GM12891 (cell line): ENCODE measurements at places on chromosomes 5 and 9.
A peak's percentile ranks its signal among the peaks of the same experiment; 100 is the strongest.

DNA sequence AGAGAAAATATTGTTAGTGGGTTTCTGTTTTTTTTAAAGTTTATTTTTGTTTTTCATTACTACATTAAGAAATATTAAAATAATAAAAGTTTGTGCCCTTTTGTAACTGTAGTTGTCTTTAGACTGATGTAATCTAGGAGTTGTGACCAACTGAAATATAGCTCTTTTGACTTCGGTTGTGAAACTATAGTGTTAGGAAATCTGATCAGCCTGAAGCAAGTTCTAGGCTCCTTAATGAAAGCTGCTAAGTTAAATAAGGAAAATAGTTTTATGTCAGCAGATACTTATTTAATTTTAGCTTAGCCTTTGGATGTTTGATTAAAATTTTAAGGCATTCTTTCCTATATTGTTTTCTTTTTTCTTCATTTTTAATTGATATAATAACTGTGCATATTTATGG is 14.2 kb downstream of the AP3S1 start:
- no peak for DNase-seq

DNA sequence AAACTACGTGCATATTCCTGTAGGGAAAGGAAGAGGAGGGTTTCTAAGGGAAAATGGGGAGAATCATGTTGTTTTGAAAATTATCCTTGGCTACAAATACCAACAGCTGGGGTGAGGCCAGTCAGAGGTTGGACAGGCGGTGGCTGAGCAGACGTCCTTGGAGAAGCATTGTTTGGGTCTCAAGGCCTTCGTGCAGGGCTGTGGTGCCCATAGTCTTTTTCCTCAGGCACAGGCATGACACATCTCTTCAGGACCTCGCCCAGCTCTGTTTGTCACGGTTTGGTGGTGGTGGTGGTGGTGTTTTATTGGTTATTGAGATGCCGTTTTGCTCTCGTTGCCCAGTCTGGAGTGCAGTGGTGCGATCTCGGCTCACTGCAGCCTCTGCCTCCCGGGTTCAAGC is 27.8 kb upstream of the EGFL7 start:
- DNase-seq = no peak

DNA sequence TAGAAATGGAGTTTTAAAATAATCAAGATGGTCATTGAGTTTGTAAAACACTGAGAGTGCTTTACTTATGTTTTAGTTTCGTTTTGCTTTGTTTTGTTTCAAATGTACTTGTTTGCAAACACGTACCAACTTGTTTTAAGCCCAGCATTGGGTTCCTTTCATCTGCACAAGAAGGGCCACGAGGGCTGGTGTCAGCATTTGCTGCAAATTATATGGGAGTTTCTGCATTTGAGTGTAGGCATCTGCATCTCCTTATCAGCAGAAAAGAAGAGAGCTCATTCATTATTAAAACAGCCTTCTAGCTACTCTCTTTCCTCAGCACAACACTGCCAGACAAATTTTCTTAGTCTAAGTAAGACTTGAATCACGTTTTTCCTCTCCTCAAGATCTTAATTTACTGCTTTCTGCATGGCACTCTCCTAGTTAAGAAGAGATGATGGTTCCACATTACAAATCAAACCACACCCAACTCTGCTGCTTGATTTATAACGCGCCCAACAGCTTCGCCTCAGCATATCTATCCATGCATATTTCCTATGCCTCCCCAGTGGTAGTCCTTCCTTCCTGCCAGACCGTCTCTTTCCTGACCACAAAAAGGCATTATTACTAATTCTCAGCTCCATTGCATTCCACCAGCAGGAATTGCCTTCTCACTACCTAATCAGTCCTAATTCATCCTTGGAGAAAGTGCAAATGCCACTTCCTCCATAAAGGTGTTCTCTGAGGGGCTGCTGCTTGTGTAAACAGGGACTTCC is 95.2 kb upstream of the CAST start:
- no peak for DNase-seq

GRCh38 chr9:93483497-93483896 is 30.1 kb upstream of the FAM120AOS start:
- DNase-seq = no peak

GRCh38 chr5:152642880-152643279 is 237.8 kb upstream of the NMUR2 start:
- no peak for DNase-seq

GRCh38 chr5:78912085-78912771 is 72.9 kb downstream of the ARSB start:
- DNase-seq = no peak

GRCh38 chr9:126834672-126835071 is 25.8 kb upstream of the ZBTB34 start:
- no peak for DNase-seq

GRCh38 chr5:147751156-147751830 is 31.2 kb downstream of the JAKMIP2 start:
- no peak for DNase-seq

- DNase-seq = peak; percentile 26
Measured at GRCh38 chr5:146173597-146173996, 8.9 kb downstream of the LARS1 start.

DNA sequence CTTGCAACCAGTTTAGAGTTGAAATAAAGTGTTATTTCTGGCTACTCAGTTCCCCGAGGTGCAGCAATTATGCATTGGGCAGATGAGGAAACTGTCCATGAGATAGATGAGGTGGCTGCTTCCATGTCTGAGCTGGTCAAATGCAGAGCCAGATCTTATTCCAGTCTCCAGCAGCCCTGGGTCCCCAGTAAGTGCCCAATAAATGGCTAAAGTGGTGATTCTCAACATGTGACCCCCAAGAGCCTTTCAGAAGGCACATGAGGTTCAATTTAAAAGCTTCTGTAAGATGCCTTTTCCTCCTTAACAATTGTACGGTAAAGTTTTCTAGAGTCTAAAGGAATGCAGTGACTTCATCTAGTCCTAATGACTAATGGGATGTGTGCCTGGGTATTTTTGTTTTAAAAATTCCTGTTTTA is 17.5 kb downstream of the ATOX1 start:
- no peak for DNase-seq

DNA sequence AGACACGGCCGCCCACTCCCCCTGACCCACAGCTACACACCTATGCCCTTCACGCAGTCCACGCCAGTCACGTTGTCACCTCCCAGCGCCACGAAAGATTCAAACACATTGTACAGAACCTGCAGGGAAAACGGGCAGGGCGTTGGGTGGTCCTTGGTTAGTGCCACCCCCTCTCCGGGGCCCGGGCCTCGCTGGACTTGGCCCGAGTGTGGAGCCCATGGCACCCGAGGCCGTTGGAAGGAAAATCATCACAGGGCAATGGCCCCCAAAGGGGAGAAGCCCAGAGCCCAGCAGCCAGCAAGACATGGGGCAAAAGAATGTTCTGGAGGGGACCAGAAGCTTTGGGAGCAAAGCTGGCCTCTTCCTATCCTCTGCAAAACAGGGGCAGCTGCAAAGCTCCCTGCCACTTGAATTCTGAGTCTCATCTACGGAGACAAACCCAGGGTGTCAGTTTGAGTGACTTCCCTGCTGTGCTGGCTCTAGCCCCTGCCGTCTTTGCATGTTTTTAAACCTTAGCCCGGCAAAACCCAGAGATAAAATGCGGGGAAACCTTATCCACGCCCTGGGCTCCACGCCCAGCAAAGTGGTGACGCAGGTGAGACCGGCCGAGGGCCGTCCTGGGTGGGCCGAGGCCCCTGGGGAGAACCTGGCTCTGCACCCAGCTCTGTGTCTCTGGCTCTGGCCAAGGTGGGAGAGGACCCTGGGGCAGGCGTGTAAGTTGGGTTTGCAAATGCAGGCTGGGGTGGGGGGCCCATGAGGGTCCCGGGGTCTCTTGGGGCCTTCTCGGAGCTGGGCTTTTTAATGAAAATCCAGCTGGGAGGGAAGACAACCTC is 38.9 kb downstream of the SLC9A3 start:
- DNase-seq = no peak

GRCh38 chr5:131417240-131417869 is 153.5 kb downstream of the CDC42SE2 start:
- DNase-seq = peak; percentile 40

GRCh38 chr9:69044240-69045219 is 9.0 kb downstream of the FXN start:
- DNase-seq = no peak

GRCh38 chr9:133490201-133490681 is 11.3 kb upstream of the SLC2A6 start:
- no peak for DNase-seq

- no peak for DNase-seq
Measured at GRCh38 chr5:108930107-108930506, 182.4 kb downstream of the FER start.

DNA sequence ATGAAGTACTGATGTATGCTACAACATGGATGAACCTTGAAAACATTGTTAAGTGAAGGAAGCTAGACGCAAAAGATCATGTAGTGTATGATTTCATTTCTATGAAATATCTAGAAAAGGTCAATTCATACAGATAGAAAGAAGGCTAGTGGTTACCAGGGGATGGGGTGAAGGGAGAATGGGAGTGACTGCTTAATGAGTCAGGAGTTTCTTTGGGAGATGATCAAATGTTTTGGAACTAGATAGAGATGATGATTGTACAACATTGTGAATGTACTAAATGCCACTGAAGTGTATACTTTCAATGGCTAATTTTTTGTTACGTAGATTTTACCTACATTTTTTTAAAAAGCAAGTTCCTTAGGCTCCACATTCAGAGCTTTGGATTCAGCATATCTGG is 14.9 kb upstream of the DELE1 start:
- no peak for DNase-seq

DNA sequence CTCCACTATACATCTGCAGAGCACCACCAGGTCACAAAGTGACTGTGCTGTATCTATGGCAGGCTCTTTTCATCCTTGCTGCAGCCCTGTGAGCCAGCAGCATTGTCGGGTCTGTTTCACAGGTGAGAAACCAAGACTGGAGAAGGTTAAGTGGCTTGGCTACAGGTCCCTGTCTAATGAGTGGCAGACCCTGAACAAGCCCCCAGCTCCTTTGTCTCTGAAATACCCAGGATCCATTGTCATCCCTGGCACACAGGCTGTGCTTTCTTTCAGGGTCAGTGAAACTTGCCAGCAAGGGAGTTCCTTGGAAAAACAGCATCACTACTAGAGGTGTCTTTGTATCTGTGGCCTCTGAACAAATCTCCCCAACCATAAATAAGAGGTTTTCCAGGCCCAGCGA is 27.6 kb upstream of the CXCL14 start:
- DNase-seq = no peak

- no peak for DNase-seq
Measured at GRCh38 chr5:66646570-66646969, 50.4 kb downstream of the MAST4 start.

DNA sequence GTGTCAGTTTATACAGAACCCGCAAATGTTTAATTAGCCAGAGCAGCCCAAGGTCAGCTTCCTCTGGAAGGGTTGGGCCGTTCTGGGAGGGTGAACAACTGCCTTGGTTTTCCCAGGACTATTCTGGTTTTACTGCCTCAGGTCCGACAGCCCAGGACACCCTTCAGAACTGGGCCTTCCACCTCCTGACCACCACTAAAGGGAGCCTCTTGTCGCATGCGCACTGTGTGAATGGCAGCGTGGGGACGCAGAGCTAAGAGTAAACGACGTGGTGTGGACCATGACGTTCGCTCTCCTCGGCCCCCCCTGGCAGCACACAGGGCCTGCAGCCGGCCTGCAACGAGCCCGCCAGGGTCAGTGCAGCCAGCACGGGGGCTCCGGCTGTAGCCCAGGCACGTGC is 214.9 kb downstream of the FANCC start:
- no peak for DNase-seq

- no peak for DNase-seq
Measured at GRCh38 chr9:33651125-33651524, 127.1 kb downstream of the ANKRD18B start.

GRCh38 chr9:132126680-132127236 is 35.1 kb upstream of the NTNG2 start:
- no peak for DNase-seq

DNA sequence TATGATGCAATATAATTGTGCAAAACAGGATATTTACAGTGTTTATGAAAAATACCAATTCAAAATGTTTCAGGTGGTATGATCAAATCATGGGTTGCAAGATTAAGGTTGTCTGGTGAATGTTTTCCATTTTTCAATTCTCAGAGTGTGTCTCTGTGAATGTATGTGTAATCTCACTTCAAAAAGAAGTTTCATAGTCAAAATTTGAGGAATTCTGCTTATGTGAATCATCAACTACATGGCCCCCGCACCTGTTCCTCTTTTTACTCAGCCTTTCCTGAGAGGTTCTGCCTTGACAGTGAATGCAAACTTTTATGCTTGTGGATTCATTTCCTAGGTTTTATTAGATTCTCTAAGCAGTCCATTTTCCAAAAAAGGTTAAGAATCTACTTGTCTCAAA is 32.1 kb downstream of the KCTD16 start:
- no peak for DNase-seq

DNA sequence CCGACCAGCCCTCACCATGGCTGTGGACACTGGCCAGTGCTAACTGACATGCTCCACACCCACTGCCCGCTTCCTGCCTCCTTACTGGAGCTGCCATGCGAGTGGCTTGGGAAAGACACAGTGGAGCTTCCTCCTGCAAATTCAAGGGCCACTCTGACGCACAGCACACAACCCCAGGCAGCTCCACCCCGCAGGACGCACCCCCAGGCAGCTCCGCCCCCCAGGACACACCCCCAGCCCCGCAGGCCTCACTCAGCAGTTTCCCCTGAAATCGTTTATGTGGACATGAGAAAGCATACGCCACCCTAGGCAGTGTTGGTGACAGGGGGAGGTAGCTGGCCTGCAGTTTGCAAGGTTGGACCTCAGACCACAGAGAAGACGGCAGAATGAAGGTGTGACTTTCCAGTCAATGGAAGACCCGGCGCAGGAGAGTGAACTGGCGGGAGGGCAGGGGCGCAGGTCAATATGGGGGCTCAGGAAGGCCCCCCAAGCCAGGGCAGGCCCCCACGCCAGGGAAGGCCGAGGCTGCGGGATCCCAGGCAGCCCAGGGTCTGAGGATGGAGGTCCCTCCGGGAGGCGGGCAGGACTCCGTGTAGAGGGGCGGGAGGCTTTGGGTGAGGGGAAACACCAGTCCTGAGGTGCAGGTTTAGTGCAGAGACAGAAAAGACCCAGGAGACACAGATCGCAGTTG is 21.6 kb downstream of the LPCAT1 start:
- no peak for DNase-seq

GRCh38 chr9:21114311-21114710 is 27.3 kb downstream of the IFNW1 start:
- no peak for DNase-seq
